ENCODE measurements at places on chromosomes 2 and 18. TPM values are rescaled to one million over a fixed set of nuclear protein-coding genes. Genes with fewer than 3 reads are reported as not detected.
A peak's percentile ranks its signal among the peaks of the same experiment; 100 is the strongest.

GRCh38 chr2:65731476-65731875 is 299.1 kb upstream of the SPRED2 start:
- no peak for DNase-seq
- H3K4me1 ChIP-seq, result no peaks in the 10 kb centered on the region
- no peak overlapping the region for H3K4me3 ChIP-seq
- no peaks in the 10 kb centered on the region for H3K27me3 ChIP-seq
- H3K27ac ChIP-seq, result no peak overlapping the region
- H3K36me3 ChIP-seq, result no peaks in the 10 kb centered on the region

DNA sequence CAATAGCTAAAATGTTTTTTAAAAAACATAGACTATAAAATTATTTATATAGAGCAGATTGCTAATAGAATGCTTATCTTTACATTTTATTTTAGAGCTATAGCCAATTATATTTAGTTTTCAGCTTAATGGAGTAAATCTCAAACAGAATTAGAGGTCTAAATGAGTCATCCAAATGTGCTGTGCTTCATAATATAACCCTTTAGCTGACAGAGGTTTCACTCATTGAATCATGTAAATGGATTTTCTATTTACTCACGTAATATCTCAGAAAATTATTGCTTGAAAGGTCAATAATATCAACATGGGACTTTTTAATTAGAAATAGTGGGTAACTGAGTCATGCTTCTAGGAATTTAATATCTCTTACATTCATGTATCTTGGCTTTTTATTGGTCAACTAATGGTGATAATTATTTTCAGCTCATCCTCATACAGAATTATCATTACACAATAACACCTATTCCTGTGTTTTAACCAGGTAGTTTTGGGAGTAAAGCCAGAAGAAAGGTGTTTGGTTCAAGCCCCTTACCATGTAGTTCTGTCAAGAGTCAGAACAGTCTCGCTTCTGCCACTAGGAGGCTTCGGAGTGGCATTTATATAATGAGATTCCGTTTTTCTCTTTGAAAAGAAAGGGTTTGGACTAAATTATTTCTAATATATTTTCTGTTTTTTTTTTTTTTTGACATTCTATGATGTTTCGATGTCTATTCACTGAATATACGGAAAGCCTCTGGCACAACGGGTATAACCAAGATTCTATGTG is 217.6 kb downstream of the CDH7 start:
- no peak for DNase-seq
- H3K27me3 ChIP-seq, result no peaks in the 10 kb centered on the region
- no peak overlapping the region for H3K27ac ChIP-seq
- H3K36me3 ChIP-seq, result no peaks in the 10 kb centered on the region
- no peak overlapping the region for H3K4me3 ChIP-seq

- no peak overlapping the region for H3K4me3 ChIP-seq
- no peaks in the 10 kb centered on the region for H3K4me1 ChIP-seq
- no peaks in the 10 kb centered on the region for H3K36me3 ChIP-seq
- no peak for DNase-seq
- H3K27ac ChIP-seq, result no peak overlapping the region
Measured at GRCh38 chr2:38925982-38926381, 36.3 kb downstream of the ARHGEF33 start.

DNA sequence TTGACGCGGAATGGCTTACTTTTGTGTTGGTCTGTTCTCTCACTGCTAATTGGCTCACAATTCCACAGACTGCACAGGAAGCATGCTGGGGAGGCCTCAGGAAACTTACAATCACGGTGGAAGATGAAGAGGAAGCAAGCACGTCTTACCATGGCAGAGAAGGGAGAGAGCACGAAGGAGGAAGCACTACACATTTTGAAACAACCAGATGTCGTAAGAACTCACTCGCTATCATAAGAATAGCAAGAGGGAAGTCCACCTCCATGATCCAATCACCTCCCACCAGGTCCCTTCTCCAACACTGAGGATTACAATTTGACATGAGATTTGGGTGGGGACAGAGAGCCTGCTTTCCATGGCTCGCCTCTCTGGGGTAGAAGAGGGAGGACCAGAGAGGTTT is 106.2 kb downstream of the KCNF1 start:
- no peaks in the 10 kb centered on the region for H3K27me3 ChIP-seq
- DNase-seq, result no peak
- H3K4me3 ChIP-seq, result no peak overlapping the region
- H3K27ac ChIP-seq, result no peak overlapping the region

GRCh38 chr2:223215254-223215516 is 163.2 kb downstream of the KCNE4 start:
- H3K27me3 ChIP-seq, result no peaks in the 10 kb centered on the region
- H3K27ac ChIP-seq, result no peak overlapping the region
- DNase-seq, result no peak
- H3K36me3 ChIP-seq, result no peaks in the 10 kb centered on the region

DNA sequence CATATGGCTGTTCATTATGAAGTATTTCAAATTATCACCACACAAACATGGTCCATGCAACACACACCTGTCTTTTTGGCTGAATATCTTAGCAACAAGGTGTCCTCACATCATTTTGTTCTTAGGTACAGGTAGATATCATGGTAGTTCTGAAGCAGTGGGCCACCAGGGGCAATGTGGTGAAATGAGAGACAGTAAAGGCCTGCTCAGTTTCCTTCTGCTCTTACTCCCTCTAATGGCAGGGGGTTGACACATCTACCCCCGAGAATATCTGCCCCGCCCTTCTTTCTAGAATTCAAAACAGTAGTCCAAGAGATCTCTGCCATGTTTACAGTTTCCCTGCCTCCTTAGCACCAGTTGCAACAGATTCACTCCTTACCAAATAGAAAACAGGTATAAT is 147.0 kb upstream of the KLHL14 start:
- no peaks in the 10 kb centered on the region for H3K4me1 ChIP-seq
- no peak overlapping the region for H3K4me3 ChIP-seq
- DNase-seq, result no peak
- no peak overlapping the region for H3K27ac ChIP-seq

GRCh38 chr18:76564655-76565237 is 69.7 kb upstream of the ZNF516 start:
- H3K36me3 ChIP-seq, result no peaks in the 10 kb centered on the region
- no peak for DNase-seq
- H3K4me3 ChIP-seq, result peak overlapping the region; percentile 28
- H3K4me1 ChIP-seq, result peaks cover 13% of the 10 kb centered on the region

DNA sequence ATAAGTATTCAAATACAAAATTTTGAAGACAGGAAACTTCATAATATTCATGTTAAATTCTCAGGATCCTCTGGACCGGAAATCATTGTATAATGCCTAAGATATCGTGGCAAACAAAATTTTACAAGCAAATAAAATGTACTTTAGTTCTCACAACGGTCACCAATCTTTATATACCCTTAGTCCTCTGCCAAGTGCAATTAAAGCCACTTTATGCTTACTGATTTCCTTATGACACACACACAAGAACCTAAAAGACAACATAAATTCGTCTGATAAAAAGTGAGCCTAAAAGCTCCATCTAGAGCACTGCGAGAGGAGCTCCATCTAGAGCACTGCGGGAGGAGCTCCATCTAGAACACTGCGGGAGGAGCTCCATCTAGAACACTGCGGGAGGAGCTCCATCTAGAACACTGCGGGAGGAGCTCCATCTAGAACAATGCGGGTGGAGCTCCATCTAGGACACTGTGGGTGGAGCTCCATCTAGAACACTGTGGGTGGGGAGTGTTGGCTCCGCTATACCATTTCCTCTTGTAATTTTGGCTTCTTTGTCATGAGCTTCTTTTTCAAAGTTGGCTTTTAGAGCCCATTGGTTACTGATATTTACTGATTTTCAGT is 15.9 kb downstream of the ATP8B1 start:
- H3K4me1 ChIP-seq, result peaks cover 34% of the 10 kb centered on the region
- H3K36me3 ChIP-seq, result no peaks in the 10 kb centered on the region
- no peak for DNase-seq
- H3K27ac ChIP-seq, result no peak overlapping the region
- no peak overlapping the region for H3K4me3 ChIP-seq

- no peak overlapping the region for H3K4me3 ChIP-seq
- H3K27ac ChIP-seq, result no peak overlapping the region
- H3K4me1 ChIP-seq, result no peaks in the 10 kb centered on the region
Measured at GRCh38 chr2:215191477-215191876, 53.1 kb upstream of the ABCA12 start.

- no peaks in the 10 kb centered on the region for H3K4me1 ChIP-seq
- H3K36me3 ChIP-seq, result no peaks in the 10 kb centered on the region
- no peak overlapping the region for H3K27ac ChIP-seq
- H3K27me3 ChIP-seq, result peaks cover 5% of the 10 kb centered on the region
- no peak for DNase-seq
- H3K4me3 ChIP-seq, result no peak overlapping the region
Measured at GRCh38 chr2:237403024-237403882, 10.7 kb downstream of the COL6A3 start.

GRCh38 chr2:223416815-223417610 is 185.1 kb downstream of the SCG2 start:
- H3K27me3 ChIP-seq, result no peaks in the 10 kb centered on the region
- peaks cover 5% of the 10 kb centered on the region for H3K4me1 ChIP-seq
- no peak for DNase-seq
- H3K27ac ChIP-seq, result no peak overlapping the region
- H3K4me3 ChIP-seq, result no peak overlapping the region
- no peaks in the 10 kb centered on the region for H3K36me3 ChIP-seq

GRCh38 chr2:242030226-242030575 is 160.7 kb downstream of the RTP5 start:
- H3K27ac ChIP-seq, result no peak overlapping the region
- no peak for DNase-seq
- no peaks in the 10 kb centered on the region for H3K36me3 ChIP-seq
- H3K4me1 ChIP-seq, result no peaks in the 10 kb centered on the region
- peaks cover 20% of the 10 kb centered on the region for H3K27me3 ChIP-seq

DNA sequence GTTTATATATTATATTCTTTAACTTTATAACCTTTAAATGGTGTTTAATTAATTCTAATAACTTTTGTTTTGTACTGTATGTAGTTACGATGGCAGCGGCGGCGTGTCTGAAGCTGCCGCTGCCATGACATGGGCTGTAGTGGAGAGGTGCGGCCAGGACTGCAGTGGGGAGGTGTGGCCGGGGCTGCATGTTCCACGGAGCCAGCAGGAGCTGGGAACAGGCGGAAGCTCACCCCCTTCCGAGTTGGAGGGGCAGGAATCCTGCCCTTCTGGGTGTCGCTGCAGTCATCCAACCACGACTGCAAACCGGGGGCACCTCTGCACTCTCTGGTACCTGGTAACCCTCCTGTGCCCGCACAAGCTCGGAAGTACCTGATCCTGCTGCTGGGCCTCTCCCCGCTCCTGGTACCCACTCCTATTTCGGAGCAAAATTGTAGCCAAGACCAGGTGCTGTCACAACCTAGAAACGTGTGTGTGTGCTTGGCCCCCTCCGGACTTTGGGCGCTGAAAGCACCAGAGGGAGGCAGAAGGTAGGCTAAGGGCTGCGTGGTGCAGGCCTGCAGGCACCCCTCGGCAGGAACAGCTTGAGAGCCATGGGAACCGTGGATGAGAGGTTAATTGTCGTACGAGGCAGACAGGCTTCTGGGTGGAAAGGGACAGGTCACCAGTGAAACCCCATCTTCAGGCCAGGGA is 1329.7 kb upstream of the SLC39A10 start:
- H3K4me1 ChIP-seq, result no peaks in the 10 kb centered on the region
- H3K4me3 ChIP-seq, result no peak overlapping the region
- no peaks in the 10 kb centered on the region for H3K27me3 ChIP-seq
- DNase-seq, result no peak

DNA sequence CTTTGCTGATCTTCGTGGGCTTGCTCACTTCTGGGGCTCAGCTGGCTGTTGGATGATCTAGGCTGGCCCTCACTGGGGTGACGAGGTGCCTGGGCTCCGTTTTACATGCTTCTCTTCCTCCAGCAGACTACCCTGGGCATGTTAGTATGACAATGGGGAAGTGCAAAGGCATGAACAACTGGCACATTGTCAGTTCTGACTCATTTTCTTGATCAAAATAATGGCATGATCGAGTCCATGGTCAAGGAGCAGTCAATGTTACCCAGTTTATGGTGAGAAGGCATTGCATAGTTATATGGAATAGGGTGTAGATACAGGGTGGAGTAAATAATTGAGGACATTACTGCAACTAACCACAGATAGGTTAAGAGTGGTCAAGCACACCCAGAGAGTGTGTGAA is 10.0 kb upstream of the UPP2 start:
- no peaks in the 10 kb centered on the region for H3K36me3 ChIP-seq
- no peak overlapping the region for H3K4me3 ChIP-seq
- no peaks in the 10 kb centered on the region for H3K27me3 ChIP-seq
- no peaks in the 10 kb centered on the region for H3K4me1 ChIP-seq
- no peak overlapping the region for H3K27ac ChIP-seq
- no peak for DNase-seq

GRCh38 chr18:58148954-58149471 is 105.0 kb downstream of the NEDD4L start:
- H3K4me3 ChIP-seq, result no peak overlapping the region
- H3K4me1 ChIP-seq, result peaks cover 11% of the 10 kb centered on the region
- no peak for DNase-seq
- H3K36me3 ChIP-seq, result no peaks in the 10 kb centered on the region

GPC1 gene
- total RNA-seq, result 14.7 TPM

PLGLB1 gene
- 2.7 TPM for total RNA-seq

ELOA2 gene
- not detected for total RNA-seq

TEX44 gene
- not detected for total RNA-seq

GPR55 gene
- 0.74 TPM for total RNA-seq

Measured in lower lobe of right lung (tissue), 2 donors.